ENCODE measurements at places on chromosomes 6 and 20. TPM values are rescaled to one million over a fixed set of nuclear protein-coding genes. Genes with fewer than 3 reads are reported as not detected.

The KIFC1 gene
- total RNA-seq = 42.8 TPM

The DYNLT2 gene
- 6.1 TPM for total RNA-seq

The ZKSCAN3 gene
- total RNA-seq = 5.1 TPM

The PSORS1C2 gene
- total RNA-seq = not detected

- no peak for DNase-seq
- H3K4me1 ChIP-seq = peaks cover 10% of the 10 kb centered on the region
- H3K27ac ChIP-seq = no peak overlapping the region
- no peaks in the 10 kb centered on the region for H3K27me3 ChIP-seq
Observed at GRCh38 chr20:6070829-6071695, 17.2 kb upstream of the LRRN4 start.

DNA sequence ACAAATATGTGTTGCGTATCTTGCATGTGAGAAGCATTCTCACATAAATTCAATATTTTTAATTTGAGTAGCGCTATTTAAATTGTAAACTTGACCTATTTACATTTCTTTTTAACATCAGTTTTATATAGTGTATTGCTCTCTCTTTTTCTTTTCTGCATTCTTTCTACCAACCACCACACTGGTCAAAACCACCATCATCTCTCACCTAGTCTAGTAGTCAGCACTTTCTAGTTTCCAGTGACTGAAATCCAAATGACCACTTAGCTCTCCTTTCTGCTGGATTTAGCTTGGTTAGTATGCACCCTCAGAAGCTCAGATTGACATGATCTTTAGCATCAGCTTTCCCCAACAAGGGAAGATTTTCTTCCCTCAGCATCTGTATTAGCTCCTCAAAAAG, 73.2 kb upstream of the HCRTR2 start:
- H3K27me3 ChIP-seq = no peaks in the 10 kb centered on the region
- no peaks in the 10 kb centered on the region for H3K4me1 ChIP-seq
- DNase-seq = no peak
- no peak overlapping the region for H3K27ac ChIP-seq
- H3K36me3 ChIP-seq = no peaks in the 10 kb centered on the region
- H3K4me3 ChIP-seq = no peak overlapping the region

DNA sequence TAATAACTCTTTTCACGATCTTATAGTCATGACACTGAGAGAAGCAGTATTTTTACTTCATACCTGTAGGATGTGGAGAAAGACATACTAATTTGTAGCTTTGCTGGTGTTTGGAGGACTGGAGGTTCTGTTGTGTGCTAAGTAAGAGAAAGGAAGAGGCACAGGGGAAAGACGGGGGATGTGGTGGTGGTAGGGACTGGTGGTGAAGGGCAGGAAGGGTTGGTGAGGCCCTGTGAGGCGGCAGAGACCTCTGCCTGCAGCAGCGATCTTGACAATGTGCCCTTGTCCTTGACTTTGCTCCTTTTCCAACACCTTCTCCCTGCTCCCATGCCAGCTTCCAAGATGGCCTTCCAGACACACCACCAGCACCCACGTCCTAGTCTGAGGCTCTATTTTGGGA, 32.6 kb upstream of the MPC1 start:
- no peaks in the 10 kb centered on the region for H3K36me3 ChIP-seq
- no peak overlapping the region for H3K27ac ChIP-seq
- H3K4me1 ChIP-seq = no peaks in the 10 kb centered on the region

DNA sequence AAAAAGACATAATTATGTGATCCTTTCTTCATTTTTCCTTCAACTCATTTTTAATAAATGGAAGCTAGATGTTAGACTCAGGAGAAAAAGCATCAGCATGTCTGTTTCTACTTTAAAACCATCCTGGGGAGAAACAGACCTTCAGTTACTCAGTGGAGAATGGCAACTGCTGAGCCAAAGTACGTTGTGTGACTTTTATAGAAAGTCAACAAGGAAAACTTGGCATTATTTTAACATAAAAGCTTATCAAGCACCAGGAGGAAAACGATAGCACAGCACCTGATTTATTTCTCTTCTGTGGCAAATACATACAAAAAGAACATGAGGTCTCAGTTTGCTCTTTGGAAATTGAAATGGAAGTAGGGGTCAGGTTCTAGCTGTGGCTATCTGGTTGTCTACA, 115.3 kb upstream of the RIPOR2 start:
- peak; percentile 56 for DNase-seq
- peak overlapping the region; percentile 98 for H3K27ac ChIP-seq
- H3K27me3 ChIP-seq = no peaks in the 10 kb centered on the region
- no peaks in the 10 kb centered on the region for H3K36me3 ChIP-seq
- peak overlapping the region; percentile 58 for H3K4me3 ChIP-seq
- H3K4me1 ChIP-seq = peaks cover 86% of the 10 kb centered on the region

DNA sequence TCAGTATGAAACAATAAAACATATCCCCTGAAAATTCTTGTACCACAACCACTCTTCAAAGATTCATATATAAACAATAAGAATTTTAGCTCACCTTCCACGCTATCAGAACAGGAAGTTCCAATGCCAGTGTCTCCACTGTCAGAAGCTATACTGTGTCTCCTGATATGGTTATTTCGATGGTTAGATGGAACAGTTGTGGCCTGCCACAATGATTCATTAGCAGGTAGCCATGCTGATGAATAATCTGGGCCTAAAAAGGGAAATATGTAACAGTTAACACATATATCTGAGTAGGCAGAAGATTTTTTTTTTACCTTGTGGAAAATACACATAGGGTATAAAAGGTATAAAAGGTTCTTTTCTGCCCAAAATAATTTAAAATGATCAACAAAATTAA, 19.0 kb downstream of the CEP85L start:
- H3K27me3 ChIP-seq = no peaks in the 10 kb centered on the region
- H3K27ac ChIP-seq = no peak overlapping the region
- no peaks in the 10 kb centered on the region for H3K4me1 ChIP-seq
- H3K4me3 ChIP-seq = no peak overlapping the region

- DNase-seq = no peak
- H3K4me3 ChIP-seq = no peak overlapping the region
- H3K27me3 ChIP-seq = no peaks in the 10 kb centered on the region
- no peaks in the 10 kb centered on the region for H3K36me3 ChIP-seq
- no peaks in the 10 kb centered on the region for H3K4me1 ChIP-seq
Observed at GRCh38 chr6:56019973-56020372, 144.6 kb upstream of the BMP5 start.

DNA sequence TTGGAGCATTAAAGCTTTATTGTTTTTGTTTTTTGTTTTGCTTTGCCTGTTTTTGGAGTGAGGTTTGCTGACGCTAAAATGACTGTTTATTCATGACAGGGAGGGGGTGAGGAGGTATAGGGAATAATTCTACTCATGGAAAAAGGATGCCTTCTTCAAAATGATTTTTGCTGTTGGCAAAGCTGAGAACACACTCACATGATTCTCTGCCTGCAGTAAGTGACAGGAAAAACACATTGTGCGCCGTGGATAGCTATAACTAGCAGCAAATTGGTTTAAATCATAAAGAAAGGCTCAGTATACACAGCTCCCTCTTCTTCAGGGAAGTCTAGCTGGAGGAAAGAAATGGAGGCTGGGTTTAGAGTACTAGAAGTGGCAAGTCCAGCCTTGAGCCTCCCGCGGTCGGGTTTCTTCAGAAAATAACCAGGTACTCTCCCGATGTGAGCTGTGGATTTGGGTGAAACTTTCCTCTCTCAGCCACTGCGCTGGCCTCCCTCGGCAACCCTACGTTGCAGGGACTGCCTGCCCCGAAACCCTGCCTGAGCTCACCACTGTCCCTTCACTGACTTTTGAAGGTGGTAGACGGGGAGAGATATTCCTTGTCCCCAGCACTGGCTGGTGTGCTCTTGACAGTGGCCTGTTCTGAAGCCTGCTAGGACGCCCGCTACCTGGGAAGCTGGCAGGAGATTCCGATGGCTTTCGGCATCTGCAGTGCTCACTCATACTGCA, 278.2 kb downstream of the NRN1 start:
- no peak overlapping the region for H3K27ac ChIP-seq
- no peaks in the 10 kb centered on the region for H3K36me3 ChIP-seq
- DNase-seq = no peak
- no peaks in the 10 kb centered on the region for H3K27me3 ChIP-seq
- H3K4me1 ChIP-seq = peaks cover 42% of the 10 kb centered on the region

DNA sequence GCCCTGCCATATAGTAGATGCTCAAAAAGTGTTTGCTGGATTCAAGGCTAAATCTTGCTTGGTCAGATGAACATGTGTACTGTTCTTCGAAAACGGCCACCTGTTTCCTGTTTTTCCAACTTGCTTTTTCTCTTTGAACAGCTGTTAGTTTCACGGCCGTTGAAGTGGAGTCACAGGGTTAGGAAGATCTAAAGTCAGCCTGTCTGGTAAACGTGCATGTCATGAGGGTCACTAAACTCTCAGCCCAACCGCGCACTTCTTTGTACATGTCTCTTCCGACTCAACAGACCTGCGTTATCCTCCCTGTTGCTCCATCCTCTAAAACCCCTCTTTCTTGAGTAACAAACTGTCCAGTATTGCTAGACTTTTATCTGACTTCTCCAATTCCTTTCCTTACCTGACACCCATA, 93.2 kb upstream of the MAN1A1 start:
- H3K27me3 ChIP-seq = no peaks in the 10 kb centered on the region
- H3K27ac ChIP-seq = no peak overlapping the region
- no peaks in the 10 kb centered on the region for H3K4me1 ChIP-seq

DNA sequence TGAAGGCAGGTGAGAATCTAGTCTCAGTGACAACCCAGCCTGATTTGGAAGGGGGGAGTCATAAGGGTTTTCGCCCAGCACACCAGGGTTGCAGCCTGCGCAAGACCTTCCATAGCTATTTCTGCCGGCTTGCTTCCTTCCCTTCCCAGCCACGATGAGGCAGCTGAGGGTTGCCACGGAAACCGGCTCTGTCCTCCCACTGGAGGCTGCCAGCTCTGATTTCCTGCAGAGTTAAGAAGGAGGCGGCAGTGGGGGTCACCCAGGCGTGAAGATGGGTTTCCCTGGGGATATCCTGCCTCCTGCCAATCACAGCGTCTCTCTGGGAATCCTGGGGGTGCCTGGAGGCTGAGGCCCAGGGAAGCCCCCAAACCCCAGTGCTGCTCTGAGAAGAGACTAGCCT, 23.1 kb upstream of the KCNB1 start:
- no peak for DNase-seq
- H3K4me1 ChIP-seq = no peaks in the 10 kb centered on the region
- H3K36me3 ChIP-seq = no peaks in the 10 kb centered on the region
- H3K4me3 ChIP-seq = no peak overlapping the region
- H3K27me3 ChIP-seq = no peaks in the 10 kb centered on the region

- no peaks in the 10 kb centered on the region for H3K27me3 ChIP-seq
- H3K4me1 ChIP-seq = no peaks in the 10 kb centered on the region
- H3K27ac ChIP-seq = no peak overlapping the region
- no peak overlapping the region for H3K4me3 ChIP-seq
Observed at GRCh38 chr6:33905071-33905609, 101.3 kb upstream of the MLN start.

GRCh38 chr6:13814938-13815575, 700 bp upstream of the MCUR1 start:
- H3K27me3 ChIP-seq = 0 out of 2 replicates have a peak, but pooled peaks cover 2% of the 10 kb centered on the region
- DNase-seq = peak; percentile 79
- peak overlapping the region; percentile 80 for H3K27ac ChIP-seq

DNA sequence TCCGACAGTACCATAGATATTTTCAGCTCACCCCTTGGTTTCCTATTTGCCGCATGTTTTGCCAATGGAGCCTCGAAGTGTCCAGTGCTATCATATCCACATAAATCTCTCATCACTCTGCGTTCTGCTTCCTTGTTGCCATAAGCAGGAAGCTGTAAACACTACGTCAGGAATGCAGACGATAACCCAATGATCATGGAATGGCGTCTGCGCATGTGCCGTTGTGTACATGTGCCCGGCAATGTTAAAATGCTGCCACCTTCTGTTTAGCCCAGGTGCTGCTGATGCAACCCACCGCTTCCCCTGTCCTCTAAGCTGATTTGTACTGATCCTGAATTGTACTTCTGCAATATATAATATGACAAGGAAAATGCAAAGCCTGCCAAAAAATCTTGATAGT, 607.5 kb downstream of the HDGFL1 start:
- no peak overlapping the region for H3K27ac ChIP-seq
- H3K4me3 ChIP-seq = no peak overlapping the region
- H3K4me1 ChIP-seq = no peaks in the 10 kb centered on the region
- no peaks in the 10 kb centered on the region for H3K27me3 ChIP-seq
- DNase-seq = no peak
- no peaks in the 10 kb centered on the region for H3K36me3 ChIP-seq

GRCh38 chr6:36735110-36736071, 37.8 kb downstream of the RAB44 start:
- H3K27me3 ChIP-seq = no peaks in the 10 kb centered on the region
- H3K4me1 ChIP-seq = no peaks in the 10 kb centered on the region
- DNase-seq = no peak
- H3K36me3 ChIP-seq = no peaks in the 10 kb centered on the region

DNA sequence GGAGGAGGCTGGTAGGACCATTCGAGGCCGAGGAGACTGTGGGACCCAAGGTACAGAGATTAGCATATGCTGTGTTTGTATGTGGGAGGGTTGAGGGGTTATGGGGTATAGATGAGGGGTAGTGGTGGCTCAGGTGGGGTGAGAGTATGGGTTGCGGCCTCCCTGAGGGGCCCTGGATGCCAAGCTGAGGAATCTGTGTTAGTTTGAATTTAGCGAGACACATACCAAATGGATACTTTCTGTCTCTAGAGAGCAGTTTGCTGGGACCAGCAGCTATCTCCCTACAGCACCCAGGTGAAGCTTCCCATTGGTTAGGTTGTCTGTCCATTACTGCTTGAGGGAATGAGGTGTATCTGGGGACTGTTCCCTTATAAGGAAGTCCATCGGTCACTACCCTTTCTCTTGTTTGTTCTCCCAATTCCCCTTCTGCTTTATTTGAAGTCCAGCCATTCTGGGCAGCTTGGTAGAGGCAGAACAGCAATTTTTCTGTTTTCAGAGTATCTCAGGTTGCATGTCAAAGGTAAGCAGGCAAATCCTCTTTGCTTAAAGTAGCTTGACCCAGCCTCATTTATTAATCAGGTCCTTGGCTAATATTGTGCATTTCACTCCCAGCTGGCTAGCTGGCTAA, 15.2 kb downstream of the CHMP4B start:
- no peak overlapping the region for H3K4me3 ChIP-seq
- no peak for DNase-seq
- no peaks in the 10 kb centered on the region for H3K27me3 ChIP-seq
- no peak overlapping the region for H3K27ac ChIP-seq
- no peaks in the 10 kb centered on the region for H3K36me3 ChIP-seq
- H3K4me1 ChIP-seq = peaks cover 36% of the 10 kb centered on the region

DNA sequence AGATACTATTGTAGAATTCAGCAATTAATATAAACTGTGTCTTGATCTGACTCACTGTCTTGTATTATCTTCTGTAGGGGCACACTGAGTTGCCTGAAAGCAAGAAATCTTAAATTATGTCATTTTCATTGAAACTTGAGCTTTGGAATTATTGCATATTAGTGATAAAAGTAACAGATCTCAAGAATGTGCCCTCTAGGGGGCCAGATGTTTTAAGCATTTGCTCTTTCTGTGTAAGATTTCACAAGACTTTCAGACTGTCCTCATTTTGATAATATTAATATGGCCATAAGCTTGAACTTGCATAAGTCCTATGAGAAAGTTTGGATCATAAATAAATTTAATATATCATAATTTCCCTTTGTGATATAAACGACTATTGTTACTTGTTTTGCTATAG, 55.5 kb upstream of the MYO6 start:
- H3K36me3 ChIP-seq = peaks cover 42% of the 10 kb centered on the region
- no peak overlapping the region for H3K27ac ChIP-seq
- H3K27me3 ChIP-seq = no peaks in the 10 kb centered on the region
- no peak for DNase-seq

Measured in Karpas-422 (cell line).